GM12865 (cell line): ENCODE measurements at places on chromosomes 2 and 18.
A peak's percentile ranks its signal among the peaks of the same experiment; 100 is the strongest.

DNA sequence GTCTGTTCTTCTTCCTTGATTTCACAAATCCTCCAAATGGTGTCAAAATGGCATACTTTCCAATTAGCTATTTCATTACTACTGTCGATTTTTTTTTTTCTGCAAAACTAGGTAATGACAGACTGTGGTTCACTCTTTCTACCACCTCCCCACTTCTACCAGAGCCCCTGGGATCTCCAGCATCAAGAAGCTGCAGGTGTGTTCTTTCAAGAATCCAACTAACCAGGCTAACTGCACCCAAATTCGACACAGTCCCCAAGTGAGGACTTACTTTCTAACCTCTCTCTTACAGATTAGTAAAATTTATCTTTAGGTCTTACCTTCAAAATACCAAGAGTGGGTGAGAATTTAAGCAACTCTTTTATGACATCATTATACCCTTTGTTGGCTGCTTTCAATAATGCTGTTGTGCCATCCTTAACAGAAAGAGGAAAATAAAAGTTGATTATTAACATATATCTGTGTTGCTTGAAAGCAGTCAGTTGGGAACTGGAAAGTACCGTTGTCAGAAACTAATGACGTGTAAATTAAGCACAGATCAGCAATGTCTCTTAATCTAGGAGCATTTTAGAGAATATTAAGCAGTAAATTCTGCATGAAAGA lies 31.2 kb upstream of the NPC1 start:
- DNase-seq = peak; percentile 49

DNA sequence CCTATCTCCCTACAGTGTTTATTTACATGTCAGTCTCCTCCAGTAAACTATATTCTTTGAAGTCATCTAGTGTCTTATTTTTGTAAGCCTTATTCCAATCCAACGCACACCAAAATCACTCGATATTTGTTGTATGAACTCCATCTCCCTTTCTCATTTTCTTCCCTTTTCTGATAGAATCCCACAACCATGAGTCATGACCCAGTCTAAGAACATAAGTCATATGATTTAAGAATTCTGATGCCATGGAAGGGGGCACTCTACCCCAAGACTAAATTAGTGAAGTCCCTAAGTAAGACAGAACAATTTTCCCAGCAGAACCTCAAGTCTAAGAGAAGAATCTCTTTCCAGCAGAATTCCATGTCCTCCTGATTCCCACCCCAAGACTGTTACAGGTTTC lies 5.4 kb downstream of the CHMP3 start:
- DNase-seq = no peak

- DNase-seq = peak; percentile 85
Observed at GRCh38 chr2:112706170-112706664, 14.6 kb upstream of the NT5DC4 start.

- peak; percentile 11 for DNase-seq
Observed at GRCh38 chr18:50644807-50645206, 84.9 kb downstream of the MAPK4 start.

GRCh38 chr18:8253944-8254343 lies 355.3 kb upstream of the RAB12 start:
- no peak for DNase-seq

GRCh38 chr2:143716522-143716921 lies 587.3 kb downstream of the ARHGAP15 start:
- no peak for DNase-seq

GRCh38 chr2:157837851-157838441 lies 38.2 kb downstream of the ACVR1 start:
- DNase-seq = no peak

GRCh38 chr2:44940732-44941464 lies 604 bp upstream of the SIX3 start:
- no peak for DNase-seq

DNA sequence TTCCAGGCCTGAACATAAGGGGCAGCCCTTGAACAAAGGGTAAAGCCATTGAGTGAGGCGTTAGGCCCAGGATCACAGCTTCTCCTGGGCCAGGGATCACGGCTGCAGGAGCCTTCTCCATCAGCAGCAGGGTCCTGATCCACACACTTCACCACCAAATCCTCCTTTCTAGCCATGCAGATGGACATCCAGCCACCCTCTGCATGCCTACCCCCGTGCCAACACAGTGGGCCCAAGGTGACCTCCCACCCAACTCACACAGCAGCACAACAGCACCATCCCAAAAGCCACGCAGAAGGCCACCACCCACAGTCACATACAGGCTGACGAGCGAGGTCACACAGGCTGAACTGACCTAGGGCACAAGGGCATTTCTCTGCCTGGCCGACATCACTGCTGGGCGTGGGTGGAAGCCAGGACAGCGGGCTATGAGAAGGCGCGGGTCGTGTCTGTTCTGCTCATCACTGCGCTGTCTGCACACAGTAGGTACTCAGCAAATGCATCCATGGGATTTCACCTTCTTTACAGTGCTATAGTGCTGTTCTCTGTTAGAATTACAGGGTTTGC lies 31.2 kb downstream of the TFCP2L1 start:
- DNase-seq = no peak

DNA sequence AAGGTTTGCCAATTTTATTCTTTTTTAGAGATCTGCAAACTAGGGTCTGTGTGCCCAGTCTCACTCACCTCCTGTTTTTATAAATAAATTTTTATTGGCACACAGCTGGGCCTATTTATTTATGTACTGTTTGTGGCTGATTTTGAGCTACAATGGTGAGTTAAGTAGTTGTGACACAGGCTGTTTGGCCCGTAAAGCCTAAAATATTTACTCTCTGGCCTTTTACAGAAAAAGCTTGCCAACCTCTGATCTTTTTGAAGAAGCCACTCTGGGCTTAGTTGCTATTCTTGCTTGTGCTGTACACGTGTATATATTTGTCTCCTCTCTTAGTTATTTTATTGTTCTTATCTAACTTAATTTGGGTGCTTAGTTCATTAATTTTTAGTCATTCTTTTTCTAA lies 14.5 kb downstream of the NAB1 start:
- no peak for DNase-seq

- DNase-seq = no peak
Observed at GRCh38 chr18:22285361-22286140, 116.2 kb downstream of the GATA6 start.

GRCh38 chr18:36809590-36810381 lies 19.0 kb downstream of the TPGS2 start:
- peak; percentile 78 for DNase-seq

DNA sequence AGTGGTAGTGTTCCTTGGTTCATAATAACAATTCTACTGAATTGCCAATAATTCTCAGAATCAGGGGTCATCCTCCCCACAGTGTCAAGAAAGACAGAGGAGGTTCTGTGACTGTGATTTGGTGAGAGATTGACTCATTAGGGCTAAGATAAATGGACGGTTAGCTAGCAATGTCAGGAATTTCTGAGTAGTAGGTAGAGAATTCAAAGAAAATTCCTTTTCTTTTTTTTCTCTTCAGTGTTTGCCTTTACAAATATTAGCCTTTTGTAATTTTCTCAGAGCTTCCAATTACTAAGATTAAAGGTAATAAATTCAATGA lies 16.8 kb upstream of the CRIM1 start:
- DNase-seq = no peak

DNA sequence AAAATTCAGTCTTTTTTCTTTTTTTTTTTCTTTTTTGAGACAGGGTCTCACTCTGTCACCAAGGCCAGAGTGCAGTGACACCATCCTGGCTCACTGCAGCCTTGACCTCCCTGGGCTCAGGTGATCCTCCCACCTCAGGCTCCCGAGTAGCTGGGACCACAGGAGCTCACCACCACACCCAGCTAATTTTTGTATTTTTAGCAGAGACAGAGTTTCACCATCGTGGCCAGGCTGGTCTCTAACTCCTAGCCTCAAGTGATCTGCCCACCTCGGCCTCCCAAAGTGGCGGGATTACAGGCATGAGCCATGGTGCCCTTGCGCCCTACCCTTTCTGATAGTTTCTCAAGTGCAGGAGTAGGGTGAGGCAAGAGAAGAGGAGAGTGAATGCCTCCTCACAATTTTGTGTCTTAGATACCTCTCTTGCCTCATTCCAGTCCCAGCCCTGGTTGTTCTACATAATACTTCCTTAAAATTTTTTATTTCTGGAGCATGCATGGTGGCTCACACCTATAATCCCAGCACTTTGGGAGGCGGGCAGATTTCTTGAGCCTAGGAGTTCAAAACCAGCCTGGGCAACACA lies 68.2 kb upstream of the CAB39 start:
- DNase-seq = no peak

DNA sequence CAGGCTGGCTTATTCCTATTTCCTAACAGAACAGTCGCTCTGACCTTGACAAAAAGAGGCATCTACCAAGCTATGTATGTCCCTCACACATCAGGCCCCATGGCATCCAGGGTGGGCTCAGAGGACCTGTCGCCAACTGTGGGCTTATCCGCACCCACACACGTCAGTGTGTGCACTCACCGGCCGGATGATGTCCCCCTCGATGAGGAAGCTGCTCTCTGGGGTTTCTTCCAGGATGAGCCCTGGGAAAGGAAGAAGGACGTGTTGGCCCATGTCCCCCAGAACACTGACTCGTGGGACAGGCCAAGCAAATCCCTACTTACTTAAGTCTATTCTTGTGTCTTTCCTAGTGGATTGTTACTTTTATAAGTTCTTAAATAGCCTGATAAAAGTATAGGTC lies 3.1 kb downstream of the ASTL start:
- no peak for DNase-seq

DNA sequence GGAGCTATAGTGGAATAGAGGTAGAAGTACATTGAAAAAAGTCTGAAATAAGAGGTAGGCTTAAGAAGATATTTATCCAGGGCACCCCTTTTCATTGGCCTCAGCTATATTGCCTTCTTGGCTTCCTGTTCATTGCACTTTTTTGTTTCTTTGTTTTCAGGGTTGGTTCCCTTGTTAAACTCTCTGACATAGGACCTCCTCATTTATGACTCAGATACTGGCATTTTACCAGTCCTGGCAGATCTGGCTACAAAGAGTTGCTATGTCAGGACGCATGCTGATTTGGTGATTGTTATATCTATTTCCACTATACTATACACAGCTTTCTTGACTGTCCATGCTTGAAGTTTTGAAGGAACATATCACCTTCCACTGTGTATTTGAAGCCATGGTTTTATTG lies 60.0 kb downstream of the GCA start:
- DNase-seq = no peak

GRCh38 chr2:85754313-85755095 lies 713 bp downstream of the ATOH8 start:
- peak; percentile 33 for DNase-seq
